ENCODE measurements at places on chromosomes 11 and 22.

GRCh38 chr11:19656140-19656541 is 56.5 kb upstream of the NAV2 start:
- no peak for DNase-seq

DNA sequence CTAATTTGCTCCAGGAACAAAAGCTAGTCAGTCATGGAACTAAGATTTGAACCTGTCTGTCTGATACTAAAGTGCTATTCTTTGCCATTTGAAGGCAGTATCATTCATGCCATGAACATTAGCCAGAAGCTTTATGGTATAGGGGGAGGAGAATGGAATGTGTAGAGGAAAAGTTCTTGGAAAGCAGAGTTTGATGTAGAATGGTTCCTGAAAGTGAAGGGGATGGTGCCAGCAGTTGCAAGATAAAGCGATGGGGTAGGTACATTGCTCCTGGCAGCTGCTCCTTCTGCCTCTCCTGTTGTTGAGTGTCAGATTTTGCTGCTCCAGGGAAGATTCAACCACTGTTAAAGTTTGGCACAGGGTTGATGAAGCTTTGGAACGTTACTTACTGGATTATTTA is 53.4 kb downstream of the ARHGAP42 start:
- no peak for DNase-seq

- no peak for DNase-seq
These were observed 161.3 kb upstream of the UBASH3B start for GRCh38 chr11:122494221-122494620.

GRCh38 chr11:67442504-67443404 is 522 bp downstream of the CORO1B start:
- no peak for DNase-seq

- no peak for DNase-seq
These were observed 44.9 kb downstream of the EXT2 start for GRCh38 chr11:44140372-44140771.

DNA sequence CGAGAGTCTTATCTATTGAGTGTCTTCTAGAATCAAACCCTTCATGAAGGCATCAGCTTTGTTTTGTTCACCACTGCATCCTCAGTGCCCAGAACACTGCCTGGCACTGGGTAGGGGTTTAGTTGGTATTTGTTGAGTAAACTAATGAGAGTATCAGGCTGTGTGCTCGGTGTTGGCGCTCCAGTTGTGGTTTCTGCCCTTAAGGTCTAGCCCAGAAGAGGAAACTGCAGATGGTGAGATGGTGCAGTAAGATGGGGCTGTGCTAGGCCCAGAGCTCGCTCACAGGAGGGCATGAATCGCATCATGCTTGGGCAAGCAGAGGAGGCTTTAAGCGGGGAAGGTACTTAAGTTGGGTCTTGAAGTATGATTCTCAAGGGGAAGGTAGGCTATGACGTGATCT is 97.2 kb downstream of the FBXO7 start:
- no peak for DNase-seq

DNA sequence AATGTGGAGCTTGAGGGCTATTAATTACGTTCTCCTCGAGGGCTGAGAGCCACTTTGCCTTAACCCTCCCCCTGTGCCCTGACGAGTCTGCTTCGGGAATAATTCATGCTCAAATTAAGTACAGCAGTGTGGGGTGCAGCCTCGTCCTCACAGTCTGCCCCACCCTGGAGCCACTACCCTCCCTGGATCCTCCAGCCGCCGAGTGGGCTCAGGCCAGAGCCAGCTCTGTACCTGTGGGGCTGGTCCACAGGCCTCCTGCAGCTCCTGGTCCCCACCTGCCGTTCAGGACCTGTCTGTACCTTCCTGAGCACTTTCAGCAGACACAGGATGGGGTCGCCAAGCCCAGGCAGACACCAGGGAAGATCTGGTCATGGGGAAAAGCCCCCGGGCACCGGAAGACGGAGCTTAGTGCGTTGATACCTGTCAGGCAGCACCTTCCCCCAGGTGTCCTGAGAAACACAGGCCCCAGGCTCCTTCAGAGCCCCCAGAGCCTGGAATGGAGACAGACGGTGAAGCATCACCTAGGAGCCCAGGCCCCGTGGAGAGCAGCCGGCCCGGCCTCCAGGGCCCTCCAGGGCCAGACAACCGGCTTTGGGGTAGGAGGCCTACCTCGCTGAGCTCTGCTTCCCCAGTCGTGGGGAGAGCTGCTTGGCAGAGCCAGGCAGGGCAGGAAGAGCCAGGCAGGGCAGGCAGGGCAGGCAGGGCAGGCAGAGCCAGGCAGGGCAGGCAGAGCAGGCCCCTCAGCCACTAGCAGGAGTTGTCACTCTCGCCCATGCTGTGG is 9.7 kb downstream of the TSPAN32 start:
- no peak for DNase-seq

- DNase-seq, result peak; percentile 30
These were observed at the start of gene JHY for GRCh38 chr11:122882189-122882856. Gene JHY (plus strand): TSS chr11:122882759. CDS start chr11:122885850, 3,091 bp downstream.

GRCh38 chr22:26033071-26033470 is 136.2 kb upstream of the SEZ6L start:
- no peak for DNase-seq

DNA sequence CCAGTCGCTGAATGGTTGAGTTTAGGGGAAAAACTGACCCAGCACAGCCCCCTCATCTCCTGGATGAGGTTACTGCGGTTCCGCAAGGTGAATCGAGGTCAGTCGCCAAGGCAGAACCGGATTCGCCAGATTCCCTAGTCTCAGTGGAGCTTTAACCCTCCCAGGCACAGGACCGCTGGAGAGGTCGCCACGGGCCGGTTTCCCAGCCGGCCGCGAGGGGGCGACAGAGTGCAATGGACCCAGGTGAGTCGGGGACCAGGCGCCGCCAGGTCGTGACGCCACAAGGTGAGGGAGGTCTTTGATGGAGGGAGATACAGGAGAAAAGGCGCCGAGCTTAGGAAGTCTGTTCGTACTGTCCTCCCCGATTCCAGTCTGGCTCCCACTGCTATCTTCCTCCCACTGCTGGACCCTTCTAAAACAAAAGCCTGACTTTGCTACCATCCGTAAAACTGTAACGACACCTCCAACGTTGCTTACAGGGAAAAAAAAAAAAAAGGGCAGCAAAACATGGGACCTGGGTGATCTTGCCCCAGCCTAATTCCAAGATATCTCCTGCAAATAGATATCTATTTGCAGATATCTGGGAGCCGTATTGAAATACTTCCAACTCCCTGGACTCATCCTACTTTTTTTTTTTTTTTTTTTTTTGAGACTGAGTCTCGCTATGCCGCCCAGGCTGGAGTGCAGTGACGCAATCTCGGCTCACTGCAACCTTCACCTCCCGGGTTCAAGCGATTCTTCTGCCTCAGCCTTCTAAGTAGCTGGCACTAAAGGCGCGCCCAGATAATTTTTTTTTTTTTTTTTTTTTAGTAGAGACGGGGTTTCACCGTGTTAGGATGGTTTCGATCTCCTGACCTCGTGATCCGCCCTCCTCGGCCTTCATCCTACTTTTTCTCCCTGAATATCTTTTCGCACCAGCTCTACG is 1.4 kb upstream of the GGA1 start:
- peak; percentile 90 for DNase-seq

GRCh38 chr11:122931510-122931909 is 49.0 kb downstream of the JHY start:
- DNase-seq, result no peak

DNA sequence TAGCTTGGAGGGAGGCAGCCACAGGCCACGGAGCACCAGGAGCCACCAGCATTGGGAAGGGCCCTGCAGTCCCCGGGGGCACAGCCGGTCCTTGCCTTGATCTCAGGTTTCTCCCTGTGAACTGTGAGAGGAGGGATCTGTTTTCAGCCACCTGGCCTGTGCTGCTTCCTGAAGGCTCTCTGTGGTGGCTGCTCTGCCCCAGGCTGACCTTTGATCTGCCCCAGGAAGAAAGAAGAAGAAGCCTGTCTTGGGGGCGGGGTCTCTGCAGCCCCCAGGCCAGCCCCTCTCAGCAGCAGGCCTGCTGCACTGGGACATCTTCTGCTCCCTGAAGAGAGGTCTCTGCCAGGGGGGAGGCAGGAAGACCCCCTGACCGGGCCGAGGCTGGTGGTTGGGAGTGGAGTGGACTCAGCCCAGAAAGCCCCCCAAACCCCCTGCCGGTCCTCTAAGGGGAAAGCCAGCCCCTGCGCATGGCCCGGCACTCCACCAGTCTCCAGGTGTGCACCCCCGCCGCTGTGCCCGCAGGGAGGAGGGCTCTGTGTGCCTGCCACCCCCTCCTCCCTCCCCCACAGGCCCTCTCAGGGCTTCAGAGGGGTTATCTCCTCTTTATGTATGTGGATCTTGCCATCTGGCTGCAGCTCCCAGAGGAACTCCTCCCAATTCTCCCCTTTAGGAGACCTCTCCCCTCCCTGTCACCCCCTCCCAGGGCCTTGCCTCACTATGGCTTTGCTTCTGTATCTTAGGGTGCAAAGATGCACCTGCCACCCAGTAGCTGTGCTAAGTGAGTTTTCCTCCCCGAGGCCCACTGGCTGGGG is 675.3 kb downstream of the BRD1 start:
- no peak for DNase-seq

GRCh38 chr11:20598492-20598891 is 916 bp upstream of the SLC6A5 start:
- no peak for DNase-seq

GRCh38 chr11:29009426-29009825 is 901.2 kb downstream of the METTL15 start:
- DNase-seq, result no peak

DNA sequence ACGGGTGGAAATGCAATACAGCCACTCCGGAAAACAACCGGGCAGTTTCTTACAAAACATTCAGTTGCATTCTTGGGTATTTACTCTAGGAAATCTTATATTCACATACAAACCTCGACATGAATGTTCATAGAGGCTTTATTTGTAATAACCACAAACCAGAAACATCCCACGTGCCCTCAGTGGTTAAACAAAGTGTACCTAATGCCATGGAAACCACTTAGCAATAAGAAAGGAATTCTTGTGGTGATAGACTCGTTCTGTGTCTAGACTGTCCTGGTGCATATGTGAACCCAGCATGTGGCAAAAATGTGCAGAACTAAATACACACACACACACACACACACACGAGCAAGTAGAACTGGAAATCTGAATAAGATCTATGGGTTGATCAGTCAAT is 1073.3 kb downstream of the TBC1D22A start:
- DNase-seq, result no peak

DNA sequence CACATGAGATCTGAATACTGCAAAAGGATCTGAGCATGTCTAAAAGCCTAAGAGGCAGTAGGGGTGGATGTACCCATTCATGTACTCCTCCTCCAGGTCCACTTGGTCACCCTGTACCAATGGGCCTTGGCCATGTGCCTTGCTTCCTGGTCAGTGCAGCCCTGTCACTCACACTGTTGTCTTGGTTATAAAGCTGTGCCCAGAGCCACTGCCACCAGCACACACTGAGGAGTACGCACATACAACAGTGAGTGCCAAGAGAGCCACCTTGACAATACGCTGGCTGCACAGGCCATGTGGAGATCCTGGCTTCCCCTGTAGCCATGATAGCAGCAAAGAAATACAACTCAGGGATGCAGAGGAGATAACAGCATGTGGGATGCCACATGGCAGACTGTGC is 96.4 kb upstream of the LDLRAD3 start:
- DNase-seq, result no peak

DNA sequence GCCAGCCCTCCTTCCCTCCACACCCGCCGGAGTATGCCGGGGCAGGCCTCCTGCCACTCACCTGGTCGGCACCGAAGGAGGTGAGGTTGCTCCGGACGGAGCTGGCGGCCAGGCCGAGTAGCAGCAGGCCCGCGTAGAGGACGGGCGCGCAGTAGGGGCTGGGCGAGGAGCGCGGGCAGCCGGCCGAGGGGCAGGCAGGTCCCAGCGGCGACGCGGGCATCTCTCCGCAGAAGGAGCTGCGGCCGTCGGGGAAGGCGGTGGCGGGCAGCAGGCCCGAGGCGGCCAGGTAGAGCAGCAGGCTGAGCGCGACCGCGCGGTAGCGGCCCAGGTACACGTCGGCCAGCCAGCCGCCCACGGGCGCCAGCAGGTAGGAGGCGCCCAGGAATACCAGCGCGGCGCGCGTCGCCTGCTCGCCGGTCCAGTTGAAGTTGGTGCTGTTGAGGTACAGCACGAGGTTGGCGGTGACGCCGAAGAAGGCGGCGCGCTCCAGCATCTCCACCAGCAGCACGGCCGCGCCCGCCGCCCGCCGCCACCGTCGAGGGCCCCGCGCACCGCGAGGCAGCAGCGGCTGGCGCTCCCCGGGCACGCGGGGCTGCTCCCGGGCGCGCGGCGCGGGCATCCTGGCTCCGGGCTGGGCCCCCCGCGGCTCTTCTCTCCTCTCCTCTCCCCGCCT is 907 bp downstream of the SLC15A3 start:
- DNase-seq, result no peak

GRCh38 chr11:110776081-110776480 is 63.8 kb upstream of the ARHGAP20 start:
- no peak for DNase-seq

- DNase-seq, result no peak
These were observed 68.2 kb downstream of the FBXO7 start for GRCh38 chr22:32542677-32543357.

DNA sequence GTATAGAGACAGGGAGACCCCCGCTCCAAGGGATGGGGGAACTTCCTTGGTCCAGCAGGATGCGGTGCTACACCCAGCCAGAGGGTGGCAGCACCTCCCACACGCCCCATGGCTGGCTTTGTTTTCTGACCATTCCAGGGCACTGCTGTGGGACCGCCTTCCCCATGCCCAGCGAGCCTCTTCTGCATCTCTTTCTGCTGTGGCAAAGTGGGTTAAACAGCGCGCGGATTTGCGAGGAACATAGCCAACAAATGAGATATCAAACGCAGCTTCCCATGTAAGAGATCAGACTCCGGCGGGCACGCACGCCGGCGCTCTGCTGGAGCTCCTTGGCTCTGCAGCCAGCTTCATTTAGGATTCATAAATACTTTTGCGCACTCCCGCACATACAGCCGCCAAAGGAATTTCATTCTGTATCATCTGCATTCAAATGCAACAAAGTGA is 485.8 kb upstream of the CADM1 start:
- no peak for DNase-seq

- DNase-seq, result no peak
These were observed 15.0 kb upstream of the YWHAH start for GRCh38 chr22:31929167-31929930.

- DNase-seq, result no peak
These were observed 35.4 kb upstream of the CCDC34 start for GRCh38 chr11:27398400-27398770.

GRCh38 chr11:44742508-44743246 is 15.9 kb downstream of the TSPAN18 start:
- no peak for DNase-seq

DNA sequence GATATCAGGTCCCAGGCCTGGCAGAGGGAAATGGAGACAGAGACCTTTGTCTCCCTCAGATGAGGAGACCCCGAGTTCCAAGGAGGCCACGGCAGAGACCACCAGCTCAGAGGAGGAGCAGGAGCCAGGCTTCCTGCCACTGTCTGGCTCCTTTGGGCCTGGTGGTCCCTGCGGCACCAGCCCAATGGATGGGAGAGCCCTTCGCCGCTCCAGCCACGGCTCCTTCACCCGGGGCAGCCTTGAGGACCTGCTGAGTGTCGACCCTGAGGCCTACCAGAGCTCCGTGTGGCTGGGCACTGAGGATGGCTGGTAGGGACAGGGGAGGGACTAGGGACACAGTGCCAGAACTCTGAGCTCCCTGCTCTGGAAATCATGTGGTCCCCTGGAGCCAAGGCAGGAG is 13.1 kb upstream of the RELT start:
- no peak for DNase-seq
